Stimulated activated CD4-positive, alpha-beta T cell treated with anti-CD3 and anti-CD28 coated beads, Interleukin-2, amount 100 ng/mL, for 24 hours (primary cell): ENCODE measurements at places on chromosomes 1 and 21.

DNA sequence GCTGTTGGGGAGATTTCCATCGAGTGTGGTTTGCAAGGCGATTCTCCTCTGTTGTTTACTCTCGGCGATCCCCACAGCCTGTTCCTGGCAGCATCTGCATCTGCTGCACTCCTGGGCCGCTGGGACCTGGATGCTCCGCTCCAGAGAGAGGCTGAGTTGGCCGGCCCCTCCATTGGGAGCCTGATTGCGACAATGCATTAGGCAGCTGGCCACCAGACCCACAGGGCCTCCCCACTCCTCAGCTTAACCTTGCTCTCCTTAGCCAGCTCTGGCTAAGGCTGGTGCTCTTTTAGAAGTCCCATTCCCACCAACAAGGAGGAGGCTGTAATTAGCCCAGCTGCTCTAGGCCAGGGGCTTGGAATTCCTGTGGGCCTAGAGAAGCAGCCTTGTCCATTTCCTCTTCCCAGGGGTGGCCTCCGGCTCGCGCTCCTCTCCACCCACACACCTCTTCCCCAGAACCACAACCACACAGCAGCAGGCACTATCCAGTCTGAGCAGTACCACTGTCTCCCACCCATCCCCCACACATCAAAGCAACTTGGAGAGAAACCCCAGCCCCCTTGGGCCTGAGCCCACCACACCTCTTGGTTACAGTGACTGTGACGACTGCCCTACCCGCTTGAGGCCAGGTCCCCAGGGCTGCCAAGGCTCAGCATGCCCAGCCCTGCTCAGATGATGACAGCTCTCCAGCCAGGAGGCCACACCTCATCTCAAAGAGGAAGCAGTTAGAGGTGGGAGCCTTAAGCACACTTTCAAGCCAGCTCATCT is 193.8 kb upstream of the EDN2 start:
- DNase-seq, result no peak

GRCh38 chr21:33300701-33301631 is 23.8 kb upstream of the IFNAR1 start:
- no peak for DNase-seq

GRCh38 chr1:153968408-153968807 is 706 bp downstream of the CREB3L4 start:
- DNase-seq, result no peak

- no peak for DNase-seq
Observed at GRCh38 chr1:45843474-45843905, 40.1 kb downstream of the MAST2 start.

DNA sequence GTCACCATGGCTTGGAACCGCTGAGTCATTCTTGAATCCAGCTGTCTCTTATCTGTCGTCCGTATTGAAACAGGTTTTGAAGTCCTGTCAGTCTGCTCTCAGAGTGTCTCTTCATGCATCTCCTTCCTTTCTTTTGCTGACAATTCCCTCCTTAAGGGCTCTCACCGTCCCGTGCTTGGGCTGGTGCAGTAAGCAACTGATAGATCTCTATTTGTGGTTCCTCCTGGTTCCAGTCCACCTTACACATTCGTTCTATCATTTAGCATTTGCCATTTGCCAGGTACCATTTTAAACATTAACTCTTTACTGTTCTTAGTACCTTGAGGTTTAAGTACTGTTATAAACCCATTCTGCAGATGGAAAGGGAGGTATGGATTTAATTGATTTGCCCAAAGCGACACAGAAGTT is 88.9 kb downstream of the DYRK1A start:
- no peak for DNase-seq

DNA sequence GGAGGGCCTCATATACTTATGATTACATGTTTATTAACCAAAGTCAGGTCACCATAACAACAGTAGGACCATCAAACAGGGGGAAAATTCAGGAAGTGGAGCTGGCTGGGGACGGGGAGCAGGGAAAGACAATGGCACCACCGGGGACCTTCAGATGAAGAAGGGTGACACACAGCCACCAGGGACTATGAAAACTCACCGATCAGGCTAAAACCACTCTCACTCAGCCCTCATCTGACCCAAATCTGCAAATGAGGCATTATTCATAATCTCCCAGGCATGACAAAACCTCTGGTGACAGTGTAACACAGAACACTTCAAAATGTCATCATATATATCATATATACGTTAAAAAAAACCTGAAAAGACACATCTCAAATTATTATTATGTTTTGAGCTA is 11.2 kb downstream of the MKNK1 start:
- no peak for DNase-seq

DNA sequence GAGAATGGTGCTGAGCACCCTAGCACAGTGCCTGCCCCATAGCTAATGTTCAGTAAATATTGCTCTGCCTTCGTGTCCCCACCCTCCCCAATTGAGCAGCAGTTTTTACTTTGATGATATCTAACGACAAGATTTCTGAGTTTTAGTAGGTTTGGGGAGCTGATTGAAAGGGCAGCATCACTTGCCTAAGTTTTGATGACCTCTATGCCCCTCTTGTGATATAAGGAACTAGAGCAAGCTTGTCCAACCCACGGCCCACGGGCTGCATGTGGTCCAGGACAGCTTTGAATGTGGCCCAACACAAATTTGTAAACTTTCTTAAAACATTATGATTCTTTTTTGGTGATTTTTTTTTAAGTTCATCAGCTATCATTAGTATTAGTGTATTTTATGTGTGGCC is 1.6 kb downstream of the CNIH4 start:
- no peak for DNase-seq

- no peak for DNase-seq
Observed at GRCh38 chr1:26530895-26531598, 1.5 kb downstream of the RPS6KA1 start.
